ENCODE measurements at places on chromosomes 4 and X. TPM values are rescaled to one million over a fixed set of nuclear protein-coding genes. Genes with fewer than 3 reads are reported as not detected.

Gene DCAF8L1
- not detected for total RNA-seq

Gene CCSER1
- not detected for total RNA-seq

Gene CPEB2
- 15.0 TPM for total RNA-seq

Gene TMEM271
- not detected for total RNA-seq

Gene SSX4
- total RNA-seq: not detected

Gene ETDC
- not detected for total RNA-seq

GRCh38 chr4:25131926-25132325 lies 28.3 kb downstream of the SEPSECS start:
- no peak overlapping the region for H3K27ac ChIP-seq
- no peaks in the 10 kb centered on the region for H3K27me3 ChIP-seq
- DNase-seq: peak; percentile 1
- peaks cover 20% of the 10 kb centered on the region for H3K4me1 ChIP-seq
- peaks cover 38% of the 10 kb centered on the region for H3K36me3 ChIP-seq

GRCh38 chr4:36573441-36573840 lies 292.0 kb downstream of the DTHD1 start:
- no peaks in the 10 kb centered on the region for H3K36me3 ChIP-seq
- H3K27ac ChIP-seq: no peak overlapping the region
- no peaks in the 10 kb centered on the region for H3K4me1 ChIP-seq
- no peak for DNase-seq
- no peak overlapping the region for H3K4me3 ChIP-seq

DNA sequence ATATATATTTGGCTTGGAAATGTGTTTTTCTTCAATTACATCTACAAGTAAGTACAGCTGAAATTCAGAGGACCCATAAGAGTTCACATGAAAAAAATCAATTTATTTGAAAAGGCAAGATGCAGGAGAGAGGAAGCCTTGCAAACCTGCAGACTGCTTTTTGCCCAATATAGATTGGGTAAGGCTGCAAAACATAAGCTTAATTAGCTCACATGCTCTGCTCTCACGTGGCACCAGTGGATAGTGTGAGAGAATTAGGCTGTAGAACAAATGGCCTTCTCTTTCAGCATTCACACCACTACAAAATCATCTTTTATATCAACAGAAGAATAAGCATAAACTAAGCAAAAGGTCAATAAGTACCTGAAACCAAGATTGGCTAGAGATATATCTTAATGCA lies 26.1 kb downstream of the NUDT6 start:
- no peak overlapping the region for H3K4me3 ChIP-seq
- H3K27ac ChIP-seq: no peak overlapping the region
- peaks cover 20% of the 10 kb centered on the region for H3K36me3 ChIP-seq
- DNase-seq: no peak
- peaks cover 2% of the 10 kb centered on the region for H3K4me1 ChIP-seq

- H3K4me3 ChIP-seq: no peak overlapping the region
- H3K27me3 ChIP-seq: no peaks in the 10 kb centered on the region
- no peaks in the 10 kb centered on the region for H3K4me1 ChIP-seq
- peaks cover 25% of the 10 kb centered on the region for H3K36me3 ChIP-seq
Observed at GRCh38 chrX:152865232-152865920, 32.5 kb upstream of the ZNF185 start.

GRCh38 chr4:26632916-26633315 lies 49.0 kb downstream of the TBC1D19 start:
- peaks cover 2% of the 10 kb centered on the region for H3K36me3 ChIP-seq
- no peaks in the 10 kb centered on the region for H3K27me3 ChIP-seq
- no peaks in the 10 kb centered on the region for H3K4me1 ChIP-seq

- no peak overlapping the region for H3K27ac ChIP-seq
- no peaks in the 10 kb centered on the region for H3K36me3 ChIP-seq
- DNase-seq: peak; percentile 84
- H3K27me3 ChIP-seq: peaks cover 16% of the 10 kb centered on the region
- no peaks in the 10 kb centered on the region for H3K4me1 ChIP-seq
Observed at GRCh38 chrX:14039344-14039743, 9.7 kb upstream of the GEMIN8 start.

DNA sequence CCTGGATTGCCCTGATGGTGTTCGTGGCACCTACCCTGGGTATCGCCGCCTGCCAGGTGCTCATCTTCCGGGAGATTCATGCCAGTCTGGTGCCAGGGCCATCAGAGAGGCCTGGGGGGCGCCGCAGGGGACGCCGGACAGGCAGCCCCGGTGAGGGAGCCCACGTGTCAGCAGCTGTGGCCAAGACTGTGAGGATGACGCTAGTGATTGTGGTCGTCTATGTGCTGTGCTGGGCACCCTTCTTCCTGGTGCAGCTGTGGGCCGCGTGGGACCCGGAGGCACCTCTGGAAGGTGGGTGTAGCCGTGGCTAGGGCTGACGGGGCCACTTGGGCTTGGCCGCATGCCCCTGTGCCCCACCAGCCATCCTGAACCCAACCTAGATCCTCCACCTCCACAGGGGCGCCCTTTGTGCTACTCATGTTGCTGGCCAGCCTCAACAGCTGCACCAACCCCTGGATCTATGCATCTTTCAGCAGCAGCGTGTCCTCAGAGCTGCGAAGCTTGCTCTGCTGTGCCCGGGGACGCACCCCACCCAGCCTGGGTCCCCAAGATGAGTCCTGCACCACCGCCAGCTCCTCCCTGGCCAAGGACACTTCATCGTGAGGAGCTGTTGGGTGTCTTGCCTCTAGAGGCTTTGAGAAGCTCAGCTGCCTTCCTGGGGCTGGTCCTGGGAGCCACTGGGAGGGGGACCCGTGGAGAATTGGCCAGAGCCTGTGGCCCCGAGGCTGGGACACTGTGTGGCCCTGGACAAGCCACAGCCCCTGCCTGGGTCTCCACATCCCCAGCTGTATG lies 1.8 kb downstream of the AVPR2 start:
- no peak overlapping the region for H3K27ac ChIP-seq
- no peaks in the 10 kb centered on the region for H3K27me3 ChIP-seq
- H3K36me3 ChIP-seq: peaks cover 6% of the 10 kb centered on the region
- DNase-seq: no peak
- peaks cover 17% of the 10 kb centered on the region for H3K4me1 ChIP-seq

DNA sequence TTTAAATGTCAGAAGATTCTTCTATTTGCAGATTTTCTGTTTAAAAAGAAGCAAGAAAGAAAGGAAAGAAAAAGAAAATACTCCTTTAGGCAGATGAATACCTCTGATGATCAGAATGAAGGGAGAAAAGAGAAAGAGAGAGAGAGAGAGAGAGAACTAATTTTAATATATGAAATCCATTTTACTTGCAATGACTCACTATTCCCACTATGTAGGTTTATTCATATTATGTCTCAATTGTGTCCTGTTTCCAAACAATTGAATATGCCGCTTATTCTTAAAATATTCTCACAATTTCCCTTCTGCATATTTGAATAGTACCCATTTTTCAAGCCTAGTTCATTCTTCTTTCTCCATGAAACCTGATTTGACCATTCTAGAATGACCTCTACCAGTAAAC lies 11.7 kb downstream of the MEPE start:
- H3K36me3 ChIP-seq: no peaks in the 10 kb centered on the region
- no peak for DNase-seq
- no peak overlapping the region for H3K27ac ChIP-seq

DNA sequence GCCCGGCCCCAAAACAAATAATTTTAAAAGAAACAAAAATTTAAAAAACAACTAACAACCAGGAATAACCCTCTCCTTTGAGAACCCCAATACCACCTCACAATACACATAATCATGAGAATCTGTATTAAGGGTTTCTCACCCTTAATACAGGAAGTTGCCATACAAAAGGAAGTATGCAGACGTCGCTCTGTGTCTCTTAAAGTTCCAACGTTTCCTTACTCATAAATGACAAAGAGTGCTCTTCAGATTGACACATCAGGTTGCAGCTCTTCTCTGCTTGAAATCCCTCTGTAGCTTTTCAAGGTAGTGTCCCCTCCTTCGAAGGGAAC lies 73.9 kb upstream of the IRF2 start:
- peak overlapping the region; percentile 50 for H3K4me3 ChIP-seq
- H3K36me3 ChIP-seq: no peaks in the 10 kb centered on the region
- H3K27ac ChIP-seq: peak overlapping the region; percentile 53
- peaks cover 25% of the 10 kb centered on the region for H3K4me1 ChIP-seq
- peaks cover 5% of the 10 kb centered on the region for H3K27me3 ChIP-seq
- no peak for DNase-seq

DNA sequence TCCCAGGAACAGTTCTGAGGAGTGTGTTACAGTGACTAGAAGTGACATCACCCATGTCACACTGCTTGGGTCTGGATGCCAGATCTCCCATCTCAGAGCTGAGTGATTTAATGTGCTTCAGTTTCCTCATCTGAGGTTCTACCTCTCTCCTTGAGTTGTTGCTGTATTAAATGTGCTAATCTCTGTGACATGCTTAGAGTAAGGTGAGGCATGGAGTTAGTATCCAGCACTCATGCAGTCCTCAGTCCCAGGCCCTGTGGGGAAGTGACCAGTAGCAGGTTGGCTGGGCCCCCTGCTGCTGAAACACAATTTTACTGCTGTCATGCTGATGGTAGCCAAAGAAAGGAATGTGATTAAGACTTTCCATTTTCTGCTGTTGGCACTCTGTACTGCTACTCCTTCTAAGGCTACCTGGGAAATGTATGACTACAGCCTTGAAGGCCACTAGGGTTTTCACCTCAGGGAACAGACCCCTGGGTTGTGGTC lies 639.6 kb downstream of the MID1IP1 start:
- H3K36me3 ChIP-seq: no peaks in the 10 kb centered on the region
- H3K27me3 ChIP-seq: no peaks in the 10 kb centered on the region
- peaks cover 51% of the 10 kb centered on the region for H3K4me1 ChIP-seq
- peak; percentile 57 for DNase-seq
- peak overlapping the region; percentile 59 for H3K4me3 ChIP-seq

GRCh38 chr4:62771983-62772557 lies 1571.9 kb downstream of the ADGRL3 start:
- no peak overlapping the region for H3K4me3 ChIP-seq
- H3K27ac ChIP-seq: no peak overlapping the region
- no peaks in the 10 kb centered on the region for H3K27me3 ChIP-seq
- H3K4me1 ChIP-seq: no peaks in the 10 kb centered on the region

GRCh38 chr4:37754410-37755185 lies 68.4 kb upstream of the RELL1 start:
- peak; percentile 59 for DNase-seq
- peak overlapping the region; percentile 43 for H3K4me3 ChIP-seq
- peaks cover 13% of the 10 kb centered on the region for H3K4me1 ChIP-seq
- no peak overlapping the region for H3K27ac ChIP-seq
- H3K27me3 ChIP-seq: peaks cover 6% of the 10 kb centered on the region
